DMS 273 treated with DMSO at 0.1 percent for 48 hours (cell line): ENCODE measurements at places on chromosomes 1 and 21.

DNA sequence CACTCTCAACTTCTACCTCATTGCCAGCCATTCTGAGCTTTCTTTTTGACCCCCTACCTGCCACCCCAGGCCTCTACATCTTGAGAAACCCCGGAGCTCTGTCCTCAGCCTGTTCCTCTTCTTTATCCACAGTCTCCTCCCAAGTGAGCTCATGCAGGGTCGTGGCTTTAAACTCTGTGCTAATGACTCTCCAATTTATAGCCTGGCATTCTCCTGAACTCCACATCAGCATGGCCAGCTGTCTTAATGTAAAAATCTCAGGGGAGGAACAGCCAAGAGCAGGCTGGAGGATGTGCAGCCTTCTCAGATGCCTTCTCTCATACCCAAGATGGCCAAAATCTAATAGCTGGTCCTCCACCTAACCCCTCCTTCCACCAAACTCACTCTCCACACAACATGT lies 84.2 kb downstream of the CCDC185 start:
- DNase-seq = no peak

- no peak for DNase-seq
These were observed 41.3 kb upstream of the RUNX1 start for GRCh38 chr21:35090403-35090802.

- DNase-seq = no peak
These were observed 72.6 kb upstream of the USP24 start for GRCh38 chr1:55287723-55288122.

DNA sequence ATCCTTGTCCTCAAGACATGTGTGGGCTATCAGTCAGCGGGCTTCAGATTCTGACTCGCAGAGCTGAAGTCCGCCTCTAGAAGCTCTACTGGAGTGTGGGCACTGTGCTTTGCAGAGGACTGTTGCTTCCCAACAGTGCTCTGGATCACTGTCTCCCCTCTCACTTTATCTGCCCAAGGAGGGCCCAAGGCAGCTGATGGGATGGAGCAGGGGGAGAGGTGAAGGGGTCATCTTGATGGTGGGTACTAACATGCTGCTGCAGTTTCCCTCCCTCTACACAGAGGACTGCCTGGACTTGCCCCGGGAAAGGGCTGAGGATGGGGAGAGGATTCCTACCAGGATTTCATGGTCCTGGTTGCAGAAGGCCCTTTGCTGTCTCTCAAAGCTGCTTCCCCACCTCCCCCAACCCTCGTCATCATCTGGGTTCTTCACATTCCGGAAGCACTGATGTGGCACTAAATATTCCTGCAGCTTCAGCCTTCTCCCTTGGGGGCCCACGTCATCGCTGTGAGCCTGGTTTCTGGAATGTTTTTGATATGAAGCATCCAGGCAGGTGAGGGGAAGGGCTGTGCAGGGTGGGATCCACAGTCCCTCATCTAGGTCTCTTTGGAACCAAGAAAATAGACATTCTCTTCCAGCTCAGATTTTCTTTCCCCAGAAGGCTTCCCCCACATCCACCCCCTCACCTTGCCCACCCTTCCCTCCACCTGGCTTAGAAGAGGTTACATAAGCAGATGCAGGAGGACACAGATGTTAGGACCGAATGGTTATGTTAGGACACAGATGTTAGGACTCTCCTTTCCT lies 23.2 kb downstream of the NUAK2 start:
- DNase-seq = no peak

DNA sequence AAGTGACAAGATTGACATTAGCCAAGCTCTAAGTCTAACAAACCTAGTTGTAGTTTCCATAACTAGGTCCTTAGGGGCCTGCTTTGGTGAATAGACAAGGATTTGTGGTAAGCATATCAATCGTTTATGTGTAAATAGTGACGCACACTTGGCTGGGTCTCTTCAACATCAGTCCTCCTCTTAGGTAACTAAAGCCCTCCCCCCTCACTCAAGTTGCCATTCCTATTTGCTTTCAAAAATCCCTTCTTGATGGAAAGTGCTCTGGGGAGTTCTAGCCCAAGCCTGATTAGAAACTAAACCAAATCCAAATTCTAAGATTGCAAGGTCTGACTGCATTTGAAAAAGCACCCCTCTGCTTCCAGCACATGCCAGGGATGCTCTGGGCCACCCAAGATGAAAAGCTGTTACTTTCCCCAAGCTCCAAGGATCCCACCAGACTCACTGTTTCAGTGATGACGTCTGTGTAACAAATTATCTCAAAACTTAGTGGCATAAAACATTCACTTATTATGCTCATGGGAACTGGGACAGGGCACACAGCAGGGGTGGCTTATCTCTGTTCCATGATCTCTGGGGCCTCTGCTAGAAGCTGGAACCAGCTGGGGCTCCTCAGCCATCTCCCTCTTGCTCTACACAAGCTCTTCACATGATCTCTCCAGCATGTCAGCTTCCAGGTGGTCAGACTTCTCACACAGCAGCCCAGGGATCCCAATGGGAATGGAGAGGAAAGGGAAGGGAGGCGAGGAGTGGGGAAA lies 74.1 kb downstream of the RRAGC start:
- peak; percentile 100 for DNase-seq

DNA sequence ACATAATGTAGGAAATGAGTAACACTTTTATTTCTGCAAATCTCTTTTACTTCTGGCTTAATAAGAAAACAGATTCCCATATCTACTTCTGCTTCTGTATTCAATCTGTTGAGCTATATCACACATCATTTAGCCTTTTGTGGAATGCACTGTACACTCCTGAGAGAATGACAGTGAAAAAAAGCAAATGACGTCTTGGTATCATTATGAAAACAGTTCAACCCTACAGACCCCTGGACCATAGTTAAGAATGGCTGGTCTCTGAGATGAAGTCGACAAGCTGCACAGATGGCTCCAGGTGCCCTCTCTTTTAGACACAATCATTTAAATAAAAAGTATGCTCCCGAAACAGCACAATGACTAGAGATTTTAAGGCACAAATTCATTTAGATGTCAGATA lies 247.0 kb downstream of the RERE start:
- DNase-seq = no peak

DNA sequence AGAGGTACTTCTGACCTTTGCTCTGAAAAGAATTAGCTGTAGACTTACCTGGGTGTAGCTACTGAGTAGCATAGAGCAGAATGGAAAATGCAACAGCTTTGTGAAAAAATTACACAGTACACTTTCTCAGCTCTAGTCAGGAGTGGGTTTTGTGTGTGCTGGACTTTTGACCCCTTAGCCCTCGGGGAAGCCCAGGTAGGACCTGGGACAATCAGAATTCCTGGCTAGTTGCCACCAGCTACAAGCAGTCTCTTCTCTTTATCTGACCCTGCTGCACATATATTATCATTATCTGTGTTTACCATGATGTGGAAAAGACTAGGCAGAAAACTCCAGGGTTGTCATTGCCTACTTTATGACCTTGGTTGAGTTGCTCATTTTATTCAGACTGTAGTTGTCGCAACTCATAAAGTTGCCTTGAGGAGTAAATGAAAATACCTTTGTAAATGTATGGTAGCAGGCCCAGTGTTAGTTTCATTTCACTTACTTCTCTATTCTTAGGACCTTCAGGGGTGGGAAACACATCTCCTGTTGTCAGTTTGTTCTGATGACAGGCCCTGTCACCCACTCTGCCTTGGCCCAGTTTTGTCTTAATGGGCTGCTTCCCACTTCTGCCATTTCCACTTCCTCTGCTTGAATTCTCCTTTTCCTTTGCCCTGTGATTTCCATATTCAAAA lies 5.4 kb downstream of the NEK7 start:
- DNase-seq = no peak

GRCh38 chr1:197614916-197615692 lies 160.2 kb downstream of the DENND1B start:
- peak; percentile 36 for DNase-seq

GRCh38 chr1:16155537-16156410 lies at the start of gene EPHA2:
Gene EPHA2 (minus strand): TSS chr1:16156069. CDS start chr1:16155932, 137 bp downstream.
- no peak for DNase-seq

- no peak for DNase-seq
These were observed 29.7 kb downstream of the CHODL start for GRCh38 chr21:18274370-18274769.

GRCh38 chr1:238639861-238640260 lies 746.5 kb upstream of the CHRM3 start:
- no peak for DNase-seq
